NCI-H187 treated with DMSO at 0.1 percent for 48 hours (cell line): ENCODE measurements at places on chromosomes 1 and 21.

DNA sequence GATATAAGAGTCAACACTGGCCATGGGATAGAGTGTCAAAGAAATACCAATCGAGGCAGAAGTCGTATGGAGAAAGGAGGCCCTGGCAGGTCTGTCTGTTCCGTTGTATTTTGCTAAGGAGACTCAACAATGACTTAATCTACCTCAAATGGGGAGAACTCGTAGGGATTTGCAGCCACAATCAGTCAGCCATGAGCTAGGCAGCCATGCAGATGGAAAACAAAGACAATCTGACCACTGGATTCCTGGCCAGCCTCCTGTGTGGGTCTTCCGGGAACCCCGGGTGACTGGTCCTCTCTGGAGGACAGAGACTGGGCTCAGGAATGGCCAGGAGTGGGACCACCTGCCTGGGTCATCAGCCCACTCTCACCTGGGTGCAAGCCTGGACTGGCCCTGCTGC is 167.8 kb downstream of the ETS2 start:
- DNase-seq, result no peak

GRCh38 chr1:220703305-220703704 is 13.1 kb downstream of the C1orf115 start:
- DNase-seq, result no peak

DNA sequence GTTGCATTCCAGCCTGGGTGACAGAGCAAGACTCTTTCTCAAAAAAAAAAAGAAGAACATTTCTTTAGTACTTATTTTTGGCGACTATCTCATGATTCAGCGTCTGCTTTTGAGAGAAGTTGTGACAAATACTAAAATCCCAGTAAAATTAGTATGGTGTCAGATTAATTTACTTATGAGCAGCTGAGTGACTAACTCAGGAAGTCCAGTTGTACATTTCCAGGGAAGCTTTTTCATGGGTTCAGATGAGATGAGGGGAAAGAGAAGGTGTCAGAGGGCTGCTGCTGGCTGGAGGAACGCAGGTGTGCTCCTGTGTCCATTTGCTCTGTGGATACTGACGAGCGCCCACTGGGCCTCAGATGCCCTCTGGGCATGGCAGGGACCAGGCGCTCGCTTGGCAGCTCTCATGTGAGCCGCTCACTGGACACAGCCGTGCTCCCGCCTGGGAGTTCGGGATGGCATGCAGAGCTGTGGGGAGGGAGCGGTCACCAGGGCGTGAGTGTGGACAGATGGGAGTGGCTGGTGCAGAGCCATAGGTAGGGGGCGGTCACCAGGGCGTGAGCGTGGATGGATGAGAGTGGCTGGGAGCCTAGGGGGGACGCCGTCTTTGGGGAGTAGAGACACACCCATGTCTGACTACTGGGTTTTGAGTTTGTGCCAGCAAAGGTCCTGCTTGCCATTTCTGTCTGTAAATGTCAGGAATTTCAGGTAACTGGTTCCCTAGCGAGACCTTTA is 55.0 kb downstream of the ADARB1 start:
- no peak for DNase-seq

GRCh38 chr1:46396441-46397398 is 2.6 kb downstream of the FAAH start:
- DNase-seq, result no peak

DNA sequence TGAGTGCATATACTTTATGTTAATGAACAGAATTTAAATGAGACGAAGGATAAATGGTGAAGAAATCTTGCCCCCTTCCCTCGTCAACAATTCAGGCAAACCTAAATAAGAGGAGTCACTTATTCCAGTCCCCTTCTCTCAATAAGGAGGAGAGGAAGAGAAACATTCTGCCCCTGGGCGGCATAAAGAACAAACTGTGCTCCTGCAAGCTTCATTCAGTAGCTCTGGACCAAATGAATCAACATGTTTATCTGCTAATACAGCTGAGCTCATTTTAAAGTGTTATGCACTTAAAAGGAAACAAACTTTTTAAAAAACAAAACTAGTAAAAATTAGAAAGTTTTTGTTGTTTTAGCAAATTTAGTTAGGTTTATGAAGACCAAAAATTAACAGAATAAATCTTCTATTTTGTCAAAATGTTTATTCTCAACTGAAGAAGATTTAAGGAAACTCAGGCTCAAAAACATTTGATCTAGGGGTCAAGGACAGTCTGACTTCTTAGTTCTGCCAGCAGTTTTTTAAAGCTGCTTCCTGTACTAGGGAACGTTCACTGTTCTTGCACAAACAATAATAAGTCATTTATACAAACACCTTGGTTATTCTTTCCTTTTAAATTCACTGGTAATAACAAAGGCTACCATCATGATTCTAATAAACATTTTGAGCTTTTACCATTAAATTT is 58.3 kb downstream of the AKT3 start:
- DNase-seq, result no peak

- no peak for DNase-seq
These were observed 203.3 kb downstream of the LMX1A start for GRCh38 chr1:165153182-165153581.

- DNase-seq, result no peak
These were observed 63.1 kb downstream of the ZNF281 start for GRCh38 chr1:200346700-200347099.

DNA sequence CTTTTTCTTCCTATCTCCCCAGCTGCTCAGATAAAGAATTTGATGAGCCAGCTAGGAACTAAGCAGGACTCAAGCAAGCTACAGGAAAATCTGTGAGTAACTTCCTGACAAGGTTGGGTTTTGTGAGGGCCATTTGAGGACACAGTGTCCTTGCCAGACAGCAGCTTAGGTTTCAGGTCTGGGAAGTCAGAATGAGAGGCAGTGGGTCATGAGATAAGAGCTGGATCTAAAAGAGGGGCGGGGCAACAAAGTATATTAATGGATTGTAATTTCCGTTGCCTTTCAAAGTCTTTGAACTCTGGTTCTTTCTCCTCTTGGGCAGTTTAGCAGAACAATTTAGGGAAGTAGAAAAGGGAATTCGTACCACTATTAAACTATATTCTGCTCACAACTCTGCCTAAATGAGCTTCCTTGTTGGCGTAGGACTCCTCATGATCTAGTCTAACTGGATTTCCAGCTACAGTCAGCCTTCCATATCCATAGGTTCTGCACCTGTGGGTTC is 16.6 kb downstream of the STX12 start:
- DNase-seq, result no peak

- no peak for DNase-seq
These were observed 1.2 kb downstream of the FCAMR start for GRCh38 chr1:206969090-206969489.

DNA sequence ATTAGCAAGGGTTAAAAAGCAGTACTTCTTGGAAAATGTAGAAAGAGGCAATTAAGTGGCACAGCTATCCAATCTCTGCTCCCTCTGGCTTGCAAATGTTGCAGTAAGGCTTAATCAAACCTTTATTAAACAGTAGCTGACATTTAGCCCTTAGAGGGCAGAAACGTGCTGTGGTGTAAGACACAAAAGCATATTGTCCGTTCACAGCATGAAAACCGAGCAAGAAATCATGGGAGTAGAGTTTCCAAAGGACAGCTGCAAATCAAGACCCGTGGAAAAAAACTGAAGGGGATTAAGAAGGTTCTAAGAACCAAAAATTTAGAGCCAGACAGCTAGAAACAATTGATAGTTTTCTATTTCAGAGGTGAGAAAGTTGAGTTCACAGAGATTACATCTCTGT is 13.1 kb downstream of the ZP4 start:
- DNase-seq, result no peak

DNA sequence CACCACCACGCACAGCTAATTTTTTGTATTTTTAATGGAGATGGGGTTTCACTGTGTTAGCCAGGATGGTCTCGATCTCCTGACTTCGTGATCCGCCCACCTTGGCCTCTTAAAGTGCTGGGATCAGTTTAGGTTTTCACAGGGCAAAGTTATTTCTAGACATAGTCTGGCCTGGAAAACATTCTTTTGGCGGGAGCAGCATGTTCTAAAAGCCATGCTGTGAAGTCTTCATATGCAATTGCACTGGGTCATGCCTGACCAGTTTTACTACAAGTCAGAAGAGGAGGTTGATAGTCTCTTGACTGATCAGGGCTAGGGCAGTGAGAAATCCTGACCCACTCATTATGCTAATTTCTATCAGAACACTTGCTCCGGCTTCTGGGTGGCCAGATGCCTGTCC is 131.6 kb upstream of the POU3F1 start:
- DNase-seq, result peak; percentile 9

DNA sequence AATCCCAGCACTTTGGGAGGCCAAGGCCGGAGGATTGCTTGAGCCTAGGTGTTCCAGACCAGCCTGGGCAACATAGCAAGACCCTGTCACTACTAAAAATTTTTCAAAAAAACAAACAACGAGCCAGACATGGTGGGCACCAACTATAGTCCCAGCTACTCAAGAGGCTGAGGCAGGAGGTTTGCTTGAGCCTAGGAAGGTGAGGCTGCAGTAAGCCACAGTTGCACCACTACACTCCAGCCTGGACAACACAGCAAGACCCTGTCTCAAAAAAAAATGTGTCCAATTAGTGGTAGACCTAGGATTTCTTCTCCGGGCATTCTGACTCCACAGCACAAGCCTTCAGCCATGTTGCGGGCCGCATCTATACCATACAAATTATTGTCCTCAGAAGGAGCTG is 6.7 kb upstream of the IGSF8 start:
- DNase-seq, result no peak

DNA sequence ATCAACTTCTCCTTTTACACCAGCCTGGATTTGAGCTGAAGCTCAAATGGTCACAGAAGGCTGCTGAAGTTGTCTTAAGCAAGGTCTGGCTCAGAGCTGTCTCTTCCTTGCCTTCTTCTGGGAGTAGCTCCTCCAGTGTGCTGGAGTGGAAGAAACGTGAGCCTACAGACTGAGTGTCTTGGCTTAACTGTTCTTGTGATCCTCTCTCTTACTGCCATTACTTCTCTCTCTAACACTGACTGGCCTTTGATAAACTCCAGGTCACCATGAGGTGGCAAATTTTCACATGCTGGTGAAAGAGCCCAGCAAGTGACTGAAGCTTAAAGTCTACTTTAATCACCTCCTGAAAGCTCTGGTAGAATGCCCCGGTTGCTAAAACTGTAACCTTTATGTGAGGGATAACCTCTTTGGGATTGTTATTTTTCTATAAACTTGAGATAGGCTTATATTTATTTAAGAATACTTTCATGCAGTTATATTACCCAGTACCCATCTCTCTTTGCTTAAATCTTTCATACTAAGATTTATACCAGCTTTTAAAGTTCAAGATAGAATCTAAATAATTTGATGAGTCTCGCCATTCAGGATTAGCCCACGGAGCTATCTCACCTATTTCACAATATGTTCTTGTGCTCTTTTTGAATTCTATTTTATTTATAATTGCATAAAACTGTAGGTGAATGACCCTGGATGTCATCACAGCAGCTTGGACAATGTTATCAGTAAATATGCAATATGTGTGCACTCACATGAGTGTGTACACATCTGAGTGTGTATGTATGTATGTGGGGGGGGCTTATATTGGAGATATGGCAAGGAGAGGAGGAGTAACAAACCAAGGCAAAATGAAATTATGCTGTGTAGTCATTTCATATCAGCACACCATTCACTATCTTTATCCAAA is 924.0 kb downstream of the LTN1 start:
- DNase-seq, result no peak

- DNase-seq, result peak; percentile 27
These were observed 3.1 kb upstream of the YRDC start for GRCh38 chr1:37811027-37811655.

DNA sequence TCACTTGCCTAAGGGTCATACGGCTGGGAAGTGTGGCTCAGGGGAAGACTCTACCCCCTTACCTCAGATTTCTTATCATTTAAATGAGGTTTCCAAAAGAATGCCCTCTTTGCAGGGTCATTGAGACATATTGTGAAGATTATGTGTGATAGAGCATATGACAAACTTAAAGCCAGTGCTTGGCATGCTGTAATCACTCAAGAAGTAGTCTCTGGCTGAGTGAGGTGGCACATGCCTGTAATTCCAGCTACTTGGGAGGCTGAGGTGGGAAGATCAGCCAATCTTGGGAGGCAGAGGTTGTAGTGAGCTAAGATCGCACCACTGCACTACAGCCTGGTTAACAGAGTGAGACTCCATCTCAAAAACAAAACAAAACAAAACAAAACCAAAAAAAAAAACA is 7.5 kb upstream of the LDLRAD2 start:
- DNase-seq, result no peak

- no peak for DNase-seq
These were observed 87.4 kb downstream of the UBR4 start for GRCh38 chr1:19122668-19123067.

- no peak for DNase-seq
These were observed 29.9 kb upstream of the PRDX6 start for GRCh38 chr1:173447224-173447623.

DNA sequence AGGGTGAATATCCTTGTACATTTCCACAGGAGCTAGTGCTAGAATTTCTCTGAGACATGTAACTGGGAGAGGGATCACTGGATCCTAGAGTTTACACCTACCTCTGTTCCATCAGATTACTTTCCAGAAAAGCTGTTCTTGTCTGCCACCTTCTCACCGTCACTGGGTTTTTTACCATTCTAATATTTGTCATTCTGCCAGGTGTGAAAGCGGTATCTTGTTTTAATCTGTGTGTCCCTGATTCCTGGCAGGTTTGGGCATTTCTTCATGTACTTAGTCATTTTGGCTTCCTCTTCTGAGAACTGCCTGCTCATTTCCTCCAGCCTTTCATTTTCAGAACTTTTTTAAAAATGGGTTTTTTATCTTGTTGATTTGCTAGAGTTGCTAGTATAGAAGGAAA is 5.1 kb downstream of the PMF1 start:
- DNase-seq, result no peak

DNA sequence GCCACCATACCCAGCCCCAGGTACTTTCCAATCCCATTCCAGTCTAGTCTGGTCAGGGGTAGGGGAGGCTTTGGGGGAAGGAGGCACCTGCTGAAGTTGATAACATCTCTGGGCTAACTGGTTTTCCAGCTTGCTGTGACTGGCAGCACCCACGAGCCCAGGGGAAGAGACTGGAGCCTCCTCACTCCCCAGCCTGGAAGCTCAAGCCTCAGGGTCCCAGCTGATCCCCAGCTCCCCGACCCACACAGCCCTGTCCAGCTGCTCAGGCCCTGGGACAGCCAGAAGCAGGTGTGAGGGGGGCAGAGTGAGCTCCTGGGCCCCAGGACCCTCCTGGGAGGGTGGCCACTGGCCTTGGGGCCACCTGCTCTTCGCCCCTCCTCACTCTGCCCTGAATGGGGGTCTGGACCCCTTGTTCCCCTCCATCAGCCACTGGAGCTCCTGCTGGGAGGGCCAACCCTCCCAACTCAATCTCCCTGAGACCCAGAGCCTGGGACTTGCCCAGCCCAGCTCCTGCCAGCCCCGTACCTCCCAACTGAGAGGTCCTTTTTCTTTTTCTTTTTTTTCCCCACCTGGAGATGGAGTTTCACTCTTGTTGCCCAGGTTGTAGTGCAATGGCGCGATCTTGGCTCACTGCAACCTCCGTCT is 23.5 kb upstream of the RNU1-4 start:
- DNase-seq, result no peak

- no peak for DNase-seq
These were observed 339.5 kb downstream of the PTPRU start for GRCh38 chr1:29575826-29576225.

GRCh38 chr1:117615474-117615873 is 9.6 kb downstream of the TENT5C start:
- DNase-seq, result no peak
